Stimulated activated CD8-positive, alpha-beta memory T cell treated with anti-CD3 and anti-CD28 coated beads, Interleukin-7, amount 100 ng/mL, for 24 hours (primary cell): ENCODE measurements at places on chromosomes 16 and 17.

- DNase-seq: no peak
Observed at GRCh38 chr16:49502136-49502881, 128.7 kb downstream of the C16orf78 start.

GRCh38 chr16:53912155-53912554 lies 208.2 kb downstream of the FTO start:
- DNase-seq: no peak

GRCh38 chr16:20839504-20839903 lies 33.2 kb downstream of the REXO5 start:
- DNase-seq: no peak

- no peak for DNase-seq
Observed at GRCh38 chr16:66678337-66678736, 18.2 kb downstream of the CMTM4 start.

GRCh38 chr17:37888881-37889280 lies 35.3 kb upstream of the TBC1D3K start:
- DNase-seq: no peak

- DNase-seq: no peak
Observed at GRCh38 chr16:351804-352520, 561 bp downstream of the AXIN1 start.

- no peak for DNase-seq
Observed at GRCh38 chr17:79562931-79563210, 48.0 kb downstream of the RBFOX3 start.

DNA sequence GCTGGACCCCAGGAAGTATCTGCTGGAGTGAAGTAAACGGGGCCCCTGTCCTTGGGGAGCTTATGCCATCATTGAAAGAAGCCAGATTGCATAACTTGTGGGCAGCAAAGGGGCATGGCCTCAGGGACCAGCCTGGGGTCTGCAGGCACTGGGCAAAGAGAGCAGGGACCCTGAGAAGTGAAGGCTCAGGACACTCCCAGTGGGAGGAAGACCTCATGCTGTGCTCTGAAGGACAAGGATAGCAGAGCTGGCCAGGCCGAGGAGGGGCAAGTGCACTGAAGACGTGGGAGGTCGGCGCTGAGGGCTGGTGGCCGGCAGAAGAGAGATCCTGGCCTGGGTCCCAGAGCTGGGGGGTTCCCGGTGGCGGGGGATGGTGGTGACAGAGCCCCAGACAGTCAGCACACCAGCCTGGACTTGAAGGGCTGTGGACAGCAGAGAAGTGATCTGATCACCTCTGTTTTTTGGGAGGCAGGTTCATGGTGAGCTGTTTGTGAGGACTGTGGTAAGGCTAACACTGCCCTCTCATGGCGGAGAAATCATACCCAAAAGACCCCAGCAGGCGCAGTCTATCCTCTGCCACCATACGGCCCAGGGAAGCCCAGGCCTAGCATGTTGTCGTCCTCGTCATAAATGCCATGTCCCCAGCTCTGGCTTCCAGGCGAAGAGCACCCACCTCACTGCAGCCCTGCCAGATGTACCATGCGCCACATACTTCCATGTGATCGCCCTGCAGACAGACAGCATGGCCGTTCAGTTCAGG lies 7.1 kb upstream of the CNP start:
- no peak for DNase-seq

GRCh38 chr17:28528327-28529012 lies 22.3 kb downstream of the FOXN1 start:
- DNase-seq: no peak

DNA sequence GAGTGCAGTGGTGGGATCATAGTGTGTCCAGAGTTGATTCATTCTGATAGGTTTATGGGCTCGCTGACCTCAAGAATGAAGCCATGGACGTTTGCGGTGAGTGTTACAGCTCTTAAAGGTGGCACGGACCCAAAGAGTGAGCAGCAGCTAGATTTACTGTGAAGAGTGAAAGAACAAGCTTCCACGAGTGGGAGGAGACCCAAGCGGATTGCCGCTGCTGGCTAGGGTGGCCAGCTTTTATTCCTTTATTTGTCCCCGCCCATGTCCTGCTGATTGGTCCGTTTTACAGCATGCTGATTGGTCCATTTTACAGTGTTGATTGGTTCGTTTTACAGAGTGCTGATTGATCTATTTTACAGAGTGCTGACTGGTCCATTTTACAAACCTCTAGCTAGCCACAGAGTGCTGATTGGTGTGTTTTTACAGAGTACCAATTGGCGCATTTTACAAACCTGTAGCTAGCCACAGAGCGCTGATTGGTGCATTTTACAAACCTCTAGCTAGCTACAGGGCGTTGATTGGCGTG lies 17.5 kb downstream of the CACNG4 start:
- DNase-seq: no peak

GRCh38 chr17:3026125-3026855 lies 37.1 kb downstream of the OR1D5 start:
- DNase-seq: no peak

DNA sequence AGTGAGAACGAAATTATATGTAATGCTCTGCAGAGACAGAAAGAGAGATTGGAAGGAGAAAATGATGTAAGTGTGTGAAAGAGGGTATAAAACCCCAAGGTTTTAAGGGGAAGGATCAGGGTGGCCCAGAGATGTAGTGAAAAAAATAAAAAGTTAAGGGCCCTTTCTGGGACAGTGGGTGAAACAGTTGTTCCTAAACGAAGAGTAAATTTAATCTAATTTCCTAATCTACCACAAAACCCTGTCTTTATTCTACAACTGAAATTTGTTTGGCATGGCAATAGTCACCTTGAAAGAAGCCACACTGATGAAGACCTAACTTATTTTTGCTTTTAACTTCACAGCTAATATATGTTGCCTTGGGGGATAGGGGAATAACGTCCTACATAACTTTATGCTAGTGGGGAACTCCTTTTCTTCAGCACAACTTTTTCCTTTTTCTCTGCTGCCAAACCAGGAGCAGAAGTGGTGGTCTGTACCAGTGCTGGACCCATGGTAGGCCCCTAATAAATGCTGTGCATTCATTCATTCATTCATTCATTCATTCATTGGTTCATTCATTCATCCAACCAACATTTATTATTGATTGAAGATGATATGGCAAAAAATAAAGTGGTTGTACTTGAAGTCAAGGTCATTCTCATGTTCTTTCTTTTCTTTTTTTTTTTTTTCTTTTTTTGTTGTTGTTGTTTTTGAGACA lies 25.4 kb downstream of the CALCOCO2 start:
- DNase-seq: no peak

- DNase-seq: no peak
Observed at GRCh38 chr16:51321251-51321650, 170.2 kb upstream of the SALL1 start.

- DNase-seq: no peak
Observed at GRCh38 chr16:66713076-66713475, 16.5 kb upstream of the CMTM4 start.

- no peak for DNase-seq
Observed at GRCh38 chr16:61332461-61332860, 703.8 kb downstream of the CDH8 start.
